ENCODE measurements at places on chromosomes 4 and X.

DNA sequence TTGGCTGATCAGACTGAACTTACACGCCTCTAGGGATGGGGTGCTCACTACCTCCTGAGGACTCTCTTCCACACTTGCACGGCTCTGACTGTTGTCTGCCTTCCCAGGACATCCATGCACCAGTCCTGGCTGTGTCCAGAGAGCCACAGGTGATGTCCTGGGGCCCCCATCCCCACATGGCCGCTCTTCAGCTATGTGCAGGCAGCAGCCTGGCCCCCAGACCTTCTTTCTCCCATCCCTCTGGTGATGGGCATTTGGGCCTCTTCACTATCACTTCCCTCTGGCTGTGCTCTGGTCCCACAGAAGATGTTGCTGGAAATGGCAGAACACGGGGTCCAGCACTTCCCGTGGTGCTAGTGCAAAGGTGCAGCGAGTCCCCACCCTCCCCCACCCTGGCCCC lies 40.9 kb upstream of the HMX1 start:
- no peak for DNase-seq

DNA sequence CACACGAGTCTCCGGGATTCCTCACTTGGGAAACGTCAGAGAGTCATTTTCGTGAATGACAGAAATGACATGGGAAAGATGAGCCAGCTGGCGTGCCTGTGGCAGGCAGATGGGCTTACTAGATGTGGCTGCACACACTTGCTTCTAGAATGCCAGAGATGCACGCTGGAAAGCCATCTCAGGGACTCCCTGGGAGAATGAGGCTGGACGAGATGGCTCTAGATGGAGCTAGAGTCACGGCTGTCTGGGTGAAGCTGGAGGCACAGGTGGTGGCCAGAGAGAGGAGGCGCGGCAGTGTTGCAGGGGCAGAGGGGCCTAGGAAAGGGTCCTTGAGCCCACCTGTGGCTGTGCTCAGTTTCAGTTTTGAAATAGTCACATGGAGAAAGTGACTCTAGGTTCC lies 26.0 kb downstream of the TKTL1 start:
- no peak for DNase-seq

GRCh38 chr4:182246401-182247205 lies 3.4 kb downstream of the TENM3 start:
- DNase-seq, result no peak

- no peak for DNase-seq
Observed at GRCh38 chr4:78704981-78705683, 71.0 kb upstream of the BMP2K start.

DNA sequence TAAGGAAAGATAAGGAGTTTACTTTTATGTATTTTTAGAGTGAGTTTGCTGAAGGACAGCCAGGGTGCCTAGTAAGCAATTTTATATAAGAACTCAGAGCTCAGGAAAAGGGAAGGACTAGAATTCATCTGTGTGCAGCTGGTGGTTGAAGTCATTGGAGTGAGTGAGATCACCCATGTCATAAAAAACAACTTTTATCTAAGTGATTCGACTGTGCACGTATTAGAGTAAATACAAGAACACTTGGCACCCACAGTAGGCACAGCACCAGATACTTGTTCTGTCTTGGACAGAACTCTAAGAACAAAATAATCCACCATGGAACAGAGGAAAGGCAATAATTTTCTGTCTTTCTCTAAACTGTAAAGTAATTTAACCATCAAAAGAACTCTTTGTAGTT lies 31.6 kb downstream of the SYNPO2 start:
- no peak for DNase-seq

Data from activated CD4-positive, alpha-beta T cell treated with anti-CD3 and anti-CD28 coated beads, Interleukin-10, Interleukin-2, amounts not matched to agents 100 ng/mL and 50 ng/mL, durations not matched to agents 16 hours and 8 hours (primary cell).